ENCODE measurements at places on chromosomes 6 and 20.

GRCh38 chr20:61766921-61767610 lies 298.6 kb downstream of the TAF4 start:
- no peak for DNase-seq

DNA sequence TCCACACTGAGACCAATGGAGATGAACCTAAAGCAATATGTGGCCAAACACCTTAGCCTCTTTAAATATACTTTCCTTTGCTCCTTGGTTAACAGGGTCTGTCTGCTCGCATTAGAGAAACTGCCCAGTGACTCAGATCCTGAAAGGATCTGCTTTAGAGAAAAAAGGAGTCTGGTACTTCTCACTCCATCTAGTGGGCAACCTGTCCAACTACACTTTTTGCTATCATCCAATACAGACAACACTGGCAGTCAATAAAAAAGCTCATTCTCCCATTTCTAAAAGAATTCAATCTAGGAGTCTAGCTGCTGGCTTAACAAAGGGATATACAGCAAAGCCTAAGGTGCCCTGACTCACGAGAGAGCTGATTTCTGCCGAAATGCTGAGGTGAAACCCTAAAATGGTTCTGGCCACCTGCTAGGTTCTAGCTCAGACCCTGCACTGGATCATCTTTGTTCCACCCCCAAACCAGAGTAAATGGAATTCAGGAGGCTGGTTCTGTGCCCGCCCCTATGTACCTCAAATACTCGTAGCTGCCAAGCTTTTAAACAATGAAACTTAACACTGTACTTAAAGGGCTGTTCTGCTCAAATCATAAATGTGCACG lies 11.5 kb downstream of the GNL1 start:
- DNase-seq, result peak; percentile 45

- no peak for DNase-seq
Observed at GRCh38 chr6:11534561-11534960, 3.0 kb upstream of the TMEM170B start.

DNA sequence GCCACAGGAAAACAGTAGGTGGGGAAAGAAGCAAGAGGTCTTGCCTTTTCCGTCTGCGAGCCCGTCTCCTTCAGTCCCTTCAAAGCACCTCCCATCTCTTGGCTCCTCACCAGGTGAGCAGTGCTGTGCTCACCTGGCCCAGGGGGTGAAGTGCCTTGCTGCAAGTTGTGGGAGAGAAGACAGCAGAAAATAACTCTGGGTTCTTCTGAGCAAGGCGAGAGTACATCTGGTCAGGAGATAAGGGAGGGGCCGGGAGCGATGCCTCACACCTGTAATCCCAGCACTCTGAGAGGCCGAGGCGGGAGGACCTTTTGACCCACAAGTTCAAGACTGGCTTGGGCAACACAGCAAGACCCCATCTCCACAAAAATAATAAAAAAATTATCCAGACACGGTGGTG lies 35.6 kb upstream of the TGM3 start:
- DNase-seq, result no peak

GRCh38 chr6:144019929-144020328 lies 11.9 kb upstream of the PLAGL1 start:
- DNase-seq, result no peak

- DNase-seq, result no peak
Observed at GRCh38 chr6:93420163-93420795, 920 bp upstream of the EPHA7 start.

DNA sequence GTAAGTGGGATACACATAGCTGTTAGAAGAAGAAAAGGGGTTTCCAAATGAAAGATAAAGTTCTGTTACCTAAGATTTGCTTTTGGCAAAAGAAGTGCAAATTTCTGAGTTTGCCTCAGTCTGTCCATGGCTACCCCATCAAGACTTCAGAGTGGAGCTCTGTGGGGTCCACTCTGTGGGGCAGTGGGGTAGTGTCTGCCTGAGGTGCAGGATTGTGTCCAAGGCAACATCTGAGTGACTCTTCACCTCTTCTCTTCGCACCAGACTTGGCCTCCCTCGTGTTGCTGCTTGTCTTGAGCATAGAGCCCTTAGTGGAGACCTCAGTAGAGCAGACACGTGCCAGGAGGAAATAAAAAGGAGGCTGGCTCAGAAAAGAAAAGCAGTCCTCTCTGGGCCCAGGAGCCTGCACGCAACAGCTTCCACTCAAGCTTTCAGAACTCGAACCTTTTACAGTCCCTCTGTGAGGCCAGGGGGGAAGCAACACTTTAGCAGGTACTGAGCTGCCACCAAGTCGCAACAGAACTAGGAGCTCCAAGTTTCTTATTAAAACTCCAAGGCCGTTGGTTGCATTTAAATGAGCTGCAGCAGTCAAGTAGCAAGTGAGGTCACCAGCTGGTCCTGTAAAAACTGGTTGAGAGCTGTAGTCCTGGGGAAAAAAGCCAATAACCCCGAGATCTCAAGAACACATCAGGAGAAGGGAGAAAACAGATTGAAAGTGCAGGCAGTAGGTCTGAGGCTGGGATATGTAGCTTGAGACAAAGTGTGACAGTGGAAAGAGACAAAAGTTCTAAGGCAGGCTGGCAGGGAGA lies 413.5 kb downstream of the CDC5L start:
- DNase-seq, result no peak

DNA sequence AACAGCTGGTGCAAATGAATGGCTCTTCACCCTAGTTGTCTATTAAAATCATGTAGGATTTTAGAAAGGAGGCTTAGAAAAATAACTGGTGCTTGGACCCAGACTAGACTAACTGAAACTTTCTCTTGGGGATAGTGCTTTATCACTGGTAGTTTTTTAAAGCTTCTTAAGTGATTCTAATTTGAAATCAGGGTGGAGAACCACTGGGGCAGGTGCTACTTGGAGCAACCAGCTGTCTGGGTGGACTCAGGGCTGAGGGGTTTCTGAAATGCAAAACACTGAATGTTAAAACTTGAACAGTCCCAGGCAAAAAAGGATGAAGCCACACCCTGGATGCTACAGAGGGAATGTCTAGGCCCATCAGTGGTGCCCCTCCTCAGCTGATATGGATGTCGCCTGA lies 81.2 kb downstream of the PXDC1 start:
- DNase-seq, result no peak

- DNase-seq, result no peak
Observed at GRCh38 chr6:38103921-38104320, 284.4 kb downstream of the ZFAND3 start.

DNA sequence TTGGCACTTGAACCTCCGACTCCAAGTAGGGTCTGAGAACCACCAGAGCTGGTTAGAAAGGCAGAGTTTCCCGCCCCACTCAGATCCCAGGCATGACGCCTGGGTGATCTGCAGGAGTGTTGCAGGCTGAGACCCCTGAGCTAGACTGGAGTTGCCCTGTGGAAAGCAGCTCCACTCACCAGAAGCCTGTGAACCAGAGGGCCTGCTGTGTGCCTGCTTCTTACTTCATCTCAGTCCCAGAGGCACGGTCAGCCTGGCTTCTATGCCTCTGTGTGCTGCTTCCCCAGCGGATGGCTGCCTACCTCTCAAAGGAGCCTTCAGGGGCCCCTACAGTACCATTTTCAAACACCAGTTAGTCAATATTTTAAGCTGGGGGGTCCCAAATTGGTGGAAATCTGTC lies 15.6 kb upstream of the CCN6 start:
- no peak for DNase-seq

- DNase-seq, result no peak
Observed at GRCh38 chr6:142684371-142684770, 260.6 kb downstream of the HIVEP2 start.

DNA sequence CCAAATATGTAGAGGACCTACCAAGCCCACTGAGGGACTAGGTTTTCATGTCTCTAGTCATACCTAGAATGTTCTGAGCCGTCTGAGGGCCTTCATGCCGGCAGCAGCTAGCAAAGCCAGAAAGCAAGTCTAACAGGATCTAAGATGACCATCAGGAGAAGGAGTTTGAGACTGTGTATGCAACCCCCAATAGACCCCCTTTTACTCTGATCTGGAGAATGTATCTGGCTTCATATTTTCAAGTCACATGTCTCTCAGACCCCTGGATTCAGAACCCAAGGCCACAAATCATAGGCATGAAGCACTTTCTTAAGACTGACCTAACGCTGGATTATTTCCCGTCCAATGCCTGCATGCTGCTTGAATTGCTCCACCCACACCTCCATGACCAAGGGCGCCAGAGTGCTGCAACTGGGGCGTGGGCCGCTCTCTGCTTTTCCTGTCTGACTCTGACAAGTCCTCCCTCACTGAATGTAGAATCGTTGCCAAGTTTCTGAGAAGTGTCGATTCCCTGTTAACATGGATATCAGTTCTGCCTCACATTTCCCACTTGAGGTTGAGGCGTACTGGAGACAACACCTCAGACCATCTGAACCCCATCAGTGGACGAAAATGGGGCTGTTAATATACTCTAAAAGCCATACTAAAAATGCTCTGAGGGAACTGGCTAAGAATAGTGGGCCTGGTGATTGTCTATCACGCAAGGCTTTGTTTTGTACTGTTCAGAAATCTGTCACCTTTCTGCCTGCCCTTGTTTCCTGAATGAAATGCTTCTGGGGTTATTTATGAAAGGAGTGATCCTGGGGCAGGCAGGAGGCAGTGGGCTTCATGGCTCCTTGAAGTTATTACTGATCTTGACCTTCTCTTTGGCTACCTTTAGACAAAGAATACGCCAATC lies 23.9 kb upstream of the ASXL1 start:
- no peak for DNase-seq

DNA sequence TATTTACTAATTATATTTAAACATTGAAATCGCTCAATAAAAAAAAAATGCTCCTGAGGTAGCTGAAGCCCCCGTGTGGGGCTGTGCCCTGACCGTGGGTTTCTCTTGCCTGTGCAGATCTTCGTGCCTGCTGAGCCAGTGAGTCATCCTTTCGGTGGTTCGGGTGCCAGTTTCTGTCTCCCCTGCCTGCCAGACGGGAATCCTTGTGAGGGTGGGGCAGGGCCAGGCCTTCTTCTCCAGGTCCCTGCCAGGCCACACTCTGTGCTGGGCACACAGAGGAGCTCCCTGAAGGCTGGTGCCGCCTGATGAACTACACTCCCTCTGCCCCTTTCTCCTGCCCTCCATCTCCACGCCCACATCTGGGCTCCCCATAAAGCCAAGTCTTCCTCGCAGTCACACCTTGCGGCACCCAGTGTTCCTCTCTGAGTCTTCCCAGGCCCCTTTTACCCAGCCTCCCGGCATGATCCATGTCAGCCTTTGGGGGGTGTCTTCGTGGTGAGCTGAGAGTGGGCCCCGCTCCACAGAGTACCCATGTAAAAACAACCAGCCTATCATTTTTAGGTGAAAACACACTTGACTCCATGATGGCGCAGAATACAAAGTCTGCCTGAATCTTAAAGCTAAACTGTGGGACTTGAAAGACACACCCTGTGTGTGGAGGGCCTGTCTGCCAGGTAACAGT lies 19.3 kb downstream of the FGD2 start:
- DNase-seq, result no peak

DNA sequence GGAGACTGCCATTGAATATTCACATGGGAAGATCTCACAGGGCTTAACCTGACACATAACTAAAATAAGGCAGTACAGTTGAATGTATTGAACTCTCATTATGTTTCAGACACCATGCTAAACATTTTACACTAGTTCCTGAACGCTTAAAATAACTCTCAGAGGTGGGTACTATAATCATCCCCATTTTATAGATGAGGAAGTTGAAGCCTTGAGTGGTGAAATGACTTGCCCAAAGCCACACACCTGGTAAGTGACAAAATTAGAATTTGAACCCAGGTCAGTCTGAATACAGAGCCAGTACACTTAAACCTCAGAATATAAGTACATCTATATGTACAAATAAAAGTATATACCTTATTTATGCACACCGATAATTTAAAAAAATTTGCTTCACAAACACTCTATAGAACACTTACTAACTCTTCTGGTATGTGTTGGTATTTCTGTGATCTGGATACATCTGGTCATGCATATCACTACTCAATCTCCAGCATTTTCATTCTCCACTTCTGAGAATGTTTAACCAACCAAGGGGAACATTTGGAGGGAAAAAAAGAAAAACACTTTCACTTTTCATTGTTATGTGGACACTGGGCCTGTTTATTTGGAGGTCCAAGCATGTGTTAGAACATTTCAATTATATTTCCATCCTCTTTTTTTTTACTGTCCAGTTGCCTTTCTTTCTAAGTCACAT lies 4.6 kb upstream of the BICRAL start:
- no peak for DNase-seq

DNA sequence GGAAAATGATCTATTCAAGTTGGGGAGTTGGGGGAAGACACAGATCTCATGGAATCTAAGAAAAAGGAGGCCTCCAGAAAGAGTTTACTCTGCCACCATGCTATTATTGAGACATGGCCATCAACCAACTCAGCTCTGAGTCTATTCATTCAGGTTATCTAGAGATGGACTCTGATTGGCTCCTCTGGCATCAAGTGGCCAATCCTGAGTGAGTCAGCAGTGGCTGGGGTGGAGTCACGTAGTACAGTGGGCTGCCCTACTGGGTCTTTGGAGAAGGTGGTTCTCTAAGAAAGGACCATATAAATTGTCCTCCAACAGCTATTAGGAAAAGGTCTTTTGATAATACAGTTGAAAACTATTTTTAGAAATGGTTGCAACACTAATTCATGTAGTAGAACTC lies 42.1 kb downstream of the LYRM2 start:
- no peak for DNase-seq

DNA sequence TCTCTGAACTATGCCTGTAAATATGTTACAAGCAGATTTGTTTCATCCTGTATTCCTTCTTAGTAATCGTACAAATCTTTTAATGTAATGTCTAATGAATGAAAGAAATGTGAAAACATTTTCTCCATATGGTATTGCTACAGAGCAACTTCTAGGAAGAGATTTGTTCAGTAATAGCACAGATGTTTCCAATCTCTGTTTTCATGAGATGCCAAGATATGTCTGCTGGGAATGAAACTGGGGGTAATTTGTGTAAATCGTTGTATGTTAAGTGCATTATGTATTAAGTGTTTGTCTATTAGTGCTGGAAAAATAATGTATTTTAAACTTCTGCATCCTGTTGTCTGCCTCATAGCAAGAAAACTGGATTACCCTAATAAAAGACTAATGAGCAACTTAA lies 722.2 kb upstream of the EYS start:
- peak; percentile 22 for DNase-seq
